ENCODE measurements at places on chromosomes 1 and 21. TPM values are rescaled to one million over a fixed set of nuclear protein-coding genes. Genes with fewer than 3 reads are reported as not detected.

The ZFP69B gene
- 0.76 TPM for total RNA-seq

DNA sequence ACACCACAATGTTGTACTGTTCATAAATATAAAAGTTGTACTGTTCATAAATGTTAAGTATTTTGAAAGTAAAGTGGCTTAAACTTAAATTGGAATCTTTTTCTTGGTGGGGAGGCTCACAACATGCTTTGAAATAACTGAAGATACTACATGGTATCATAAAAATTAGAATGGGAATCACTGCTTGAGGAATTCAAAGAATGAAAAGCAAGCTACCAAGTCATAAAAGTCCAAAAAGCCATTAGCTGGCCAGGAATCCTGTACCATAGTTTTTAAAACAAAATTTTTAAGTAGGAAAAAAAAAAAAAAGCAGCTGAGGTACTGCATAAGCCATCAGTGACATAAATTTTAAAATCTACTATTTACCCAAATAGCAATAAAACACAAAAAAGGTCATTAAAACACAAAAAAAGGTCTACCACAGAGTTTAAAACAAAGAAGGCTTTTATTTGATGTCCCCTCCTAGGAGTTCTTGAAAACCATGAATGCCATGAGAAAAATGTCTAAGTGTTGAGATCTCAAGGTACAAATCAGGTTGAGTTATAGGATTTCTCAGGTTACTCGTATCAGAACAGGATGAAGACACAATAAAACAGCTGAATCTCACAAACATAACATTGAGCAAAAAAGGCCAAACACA is 8.6 kb downstream of the ZZZ3 start:
- DNase-seq: no peak

DNA sequence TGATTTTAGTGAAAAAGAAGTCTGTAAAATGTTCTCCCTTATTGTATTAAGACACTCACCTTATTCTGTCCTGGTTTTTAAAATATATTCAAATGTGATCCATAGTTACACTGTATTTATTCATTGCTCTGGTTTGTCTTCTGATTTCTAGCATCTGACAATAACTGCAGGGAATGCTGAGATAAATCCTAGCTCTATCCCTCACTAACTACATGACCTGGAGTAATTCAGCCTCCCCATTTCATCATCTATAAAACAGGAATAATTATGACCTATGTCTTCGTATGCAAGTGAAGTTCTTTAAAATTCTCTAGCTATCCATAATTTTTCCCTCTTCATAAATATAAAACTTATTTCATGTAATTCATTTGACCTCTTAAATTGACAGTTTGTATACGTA is 104.0 kb upstream of the ESRRG start:
- DNase-seq: no peak

GRCh38 chr21:31583498-31583897 is 76.0 kb upstream of the SOD1 start:
- DNase-seq: no peak

- no peak for DNase-seq
These were observed 10.0 kb downstream of the RBM34 start for GRCh38 chr1:235151033-235151432.

GRCh38 chr1:241640867-241641622 is 876 bp upstream of the CHML start:
- DNase-seq: no peak

Measured in lower leg skin (tissue), 4 donors.